ENCODE measurements at places on chromosomes 1 and 21.

DNA sequence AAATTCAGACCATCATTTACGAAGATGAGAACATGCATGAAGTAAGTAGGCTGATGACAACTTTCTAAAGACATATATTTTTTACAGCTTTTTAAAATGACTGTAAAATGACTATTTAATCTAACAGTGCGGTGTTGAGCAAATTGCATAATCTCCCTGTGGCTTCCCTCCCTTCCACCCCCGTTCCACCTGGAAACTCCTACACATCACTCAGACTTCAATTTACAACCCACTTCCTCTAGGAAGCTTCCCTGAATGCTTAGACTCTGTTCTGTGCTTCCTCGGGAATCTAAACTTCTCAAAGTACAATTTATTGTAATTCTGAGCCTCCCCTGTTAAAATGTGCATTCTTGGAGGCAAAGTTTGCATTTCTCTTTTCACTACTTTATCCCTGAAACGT, 354.9 kb downstream of the DPYD start:
- no peak for DNase-seq

DNA sequence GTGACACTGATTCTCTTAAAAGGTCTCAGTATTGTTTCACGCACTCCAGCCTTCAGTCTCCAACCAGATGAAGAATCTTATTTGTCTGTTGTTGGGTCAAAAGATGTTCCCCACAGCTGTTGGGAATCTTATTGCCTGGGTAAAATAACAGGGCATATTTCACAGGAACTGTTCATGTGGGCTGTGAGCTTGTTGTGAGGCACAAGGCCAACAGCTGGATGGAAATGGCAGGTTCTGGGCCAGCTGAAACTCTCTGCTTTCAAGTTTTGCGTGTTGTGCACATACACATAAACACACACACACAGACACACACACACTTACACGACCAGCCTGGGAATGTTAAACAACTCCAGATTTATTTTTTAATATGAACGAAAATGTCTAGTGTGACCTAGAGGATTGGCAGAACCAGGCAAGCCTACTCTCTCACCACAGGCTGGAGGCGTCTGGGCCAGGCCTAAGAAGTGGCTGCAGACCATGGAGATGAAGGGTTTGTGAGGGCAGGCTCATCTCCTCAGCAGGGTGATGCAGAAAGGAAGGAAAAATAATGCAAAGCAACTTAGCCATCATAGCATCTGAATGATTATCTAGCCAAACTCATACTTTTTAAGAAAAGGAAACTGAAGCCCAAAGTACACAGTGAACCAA, 357.0 kb downstream of the TTLL7 start:
- DNase-seq = no peak

GRCh38 chr1:225280563-225280962, 147.3 kb downstream of the LBR start:
- DNase-seq = no peak

- DNase-seq = no peak
Measured at GRCh38 chr1:77977989-77978292, 931 bp downstream of the FUBP1 start.

- DNase-seq = no peak
Measured at GRCh38 chr1:225638853-225639252, 14.1 kb downstream of the ENAH start.

DNA sequence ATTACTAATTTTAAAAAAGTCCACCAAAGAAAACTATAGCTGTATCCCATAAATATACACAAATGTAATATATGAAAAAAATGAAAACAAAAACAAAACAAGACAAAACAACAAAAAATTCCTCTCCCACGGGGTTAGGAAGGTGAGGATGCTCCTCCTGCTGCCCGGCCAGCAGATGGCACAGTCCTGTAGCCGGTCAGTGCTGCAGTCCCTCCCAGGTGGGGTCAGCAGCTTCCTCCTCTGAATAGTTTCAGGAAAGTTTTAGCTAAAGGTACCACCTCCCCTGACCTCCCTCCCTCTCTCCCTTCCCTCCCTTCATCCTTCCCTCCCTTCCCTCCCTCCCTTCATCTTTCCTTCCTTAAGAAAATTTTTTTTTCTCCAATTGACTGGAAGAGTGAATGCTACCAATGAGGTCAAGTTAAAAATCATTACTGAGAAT, 67.8 kb upstream of the BCL10 start:
- DNase-seq = no peak

- no peak for DNase-seq
Measured at GRCh38 chr1:16178596-16179497, 23.0 kb upstream of the EPHA2 start.

GRCh38 chr1:221097479-221098281, 218.4 kb downstream of the HLX start:
- DNase-seq = no peak

- no peak for DNase-seq
Measured at GRCh38 chr1:207627496-207627895, 17.4 kb upstream of the CR1L start.

- peak; percentile 45 for DNase-seq
Measured at GRCh38 chr1:241639623-241640148, 483 bp downstream of the CHML start.

DNA sequence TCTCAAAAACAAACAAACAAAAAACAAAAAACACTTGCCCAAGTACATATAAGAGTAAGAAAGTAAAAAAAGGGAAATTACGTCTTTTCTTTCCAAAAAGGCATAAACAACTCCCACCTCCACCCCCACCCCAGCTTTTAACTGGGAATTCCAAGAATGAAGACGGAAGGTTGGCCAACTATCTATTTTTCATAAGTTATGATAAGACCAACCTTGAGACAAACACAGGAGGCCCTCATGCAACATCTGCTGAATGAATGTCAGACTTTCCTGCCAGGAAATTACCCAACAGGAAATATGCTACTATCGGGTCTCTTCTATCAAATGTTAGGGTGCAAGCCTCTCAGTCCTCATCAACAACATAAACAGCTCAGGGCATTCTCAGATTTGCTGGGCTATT, 1.9 kb downstream of the BSDC1 start:
- DNase-seq = no peak

DNA sequence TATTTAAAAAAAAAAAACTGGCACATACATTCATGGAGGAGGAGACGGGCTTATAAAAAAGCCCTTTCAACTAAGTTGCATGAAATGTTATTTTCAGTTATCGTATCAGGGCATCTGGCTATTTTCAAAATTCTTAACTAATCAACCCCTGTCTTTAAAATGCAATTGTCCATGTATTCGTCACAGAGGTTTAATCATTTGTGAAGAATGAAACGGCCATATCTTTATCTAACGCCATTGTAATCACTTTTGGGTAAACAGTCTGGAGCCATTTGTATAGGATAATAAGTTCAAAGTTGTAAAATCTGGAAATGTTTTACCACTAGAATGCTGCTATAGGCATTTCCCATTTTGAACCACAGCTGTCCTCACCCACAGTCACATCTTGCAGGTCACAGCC, 30.4 kb downstream of the SLC30A10 start:
- no peak for DNase-seq

DNA sequence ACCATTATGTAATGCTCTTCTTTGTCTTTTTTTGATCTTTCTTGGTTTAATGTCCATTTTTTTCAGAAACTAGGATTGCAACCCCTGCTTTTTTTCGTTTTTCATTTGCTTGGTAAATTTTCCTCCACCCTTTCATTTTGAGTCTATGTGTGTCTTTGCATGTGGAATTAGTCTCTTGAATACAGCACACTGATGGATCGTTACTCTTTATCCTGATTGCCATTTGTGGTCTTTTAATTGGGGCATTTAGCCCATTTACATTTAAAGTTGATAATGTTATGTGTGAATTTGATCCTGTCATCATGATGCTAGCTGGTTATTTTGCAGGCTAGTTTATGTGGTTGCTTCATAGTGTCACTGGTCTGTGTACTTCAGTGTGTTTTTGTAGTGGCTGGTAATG, 75.6 kb upstream of the ETV3 start:
- no peak for DNase-seq

DNA sequence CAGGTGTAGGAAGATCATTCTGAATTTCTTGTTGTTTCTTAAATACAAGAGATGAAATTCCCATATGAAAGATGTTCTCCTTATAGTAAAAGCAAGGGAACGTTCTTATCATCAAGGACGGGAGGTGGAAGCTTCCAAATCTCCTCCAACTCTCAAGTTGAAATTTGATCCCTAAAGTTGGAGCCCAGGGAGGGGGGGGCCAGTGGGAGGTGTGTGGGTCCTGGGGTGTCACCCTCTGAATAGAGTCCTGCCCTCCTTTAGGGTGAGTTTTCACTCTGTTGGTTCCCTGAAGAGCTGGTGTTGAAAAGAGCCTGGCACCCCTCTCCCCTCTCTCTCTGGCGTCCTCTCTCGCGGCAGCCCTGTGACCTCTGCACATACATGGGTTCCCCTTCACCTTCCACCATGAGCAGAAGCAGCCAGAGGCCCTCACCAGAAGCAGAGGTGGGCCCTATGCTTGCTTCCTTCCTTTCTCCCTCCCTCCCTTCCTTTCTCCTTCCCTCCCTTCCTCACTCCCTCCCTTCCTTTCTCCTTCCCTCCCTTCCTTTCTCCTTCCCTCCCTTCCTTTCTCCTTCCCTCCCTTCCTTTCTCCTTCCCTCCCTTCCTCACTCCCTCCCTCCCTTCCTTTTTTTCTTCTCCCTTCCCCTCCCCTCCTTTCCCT, 10.0 kb upstream of the TRIM17 start:
- DNase-seq = no peak

- DNase-seq = no peak
Measured at GRCh38 chr21:35043549-35043948, 5.6 kb downstream of the RUNX1 start.

DNA sequence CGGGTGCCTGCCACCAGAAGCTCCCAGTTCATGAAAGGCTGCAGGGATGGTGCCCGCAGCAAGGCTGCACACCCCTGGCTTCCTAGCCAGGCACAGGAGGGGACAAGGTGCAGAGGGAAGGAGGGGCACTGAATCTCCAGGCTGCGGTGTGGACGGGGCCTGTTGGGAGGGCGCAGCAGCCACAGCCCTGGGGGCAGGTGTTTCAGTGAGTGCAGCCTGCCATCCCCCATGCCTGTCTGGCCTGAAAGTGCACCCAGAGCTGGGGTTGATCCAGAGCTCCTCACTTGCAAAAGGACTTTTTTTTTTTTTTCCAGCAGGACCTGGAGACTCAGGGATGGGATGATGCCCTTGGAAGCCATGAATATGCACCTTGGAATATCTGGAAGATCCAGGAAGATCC, 153.7 kb upstream of the C1orf174 start:
- no peak for DNase-seq

DNA sequence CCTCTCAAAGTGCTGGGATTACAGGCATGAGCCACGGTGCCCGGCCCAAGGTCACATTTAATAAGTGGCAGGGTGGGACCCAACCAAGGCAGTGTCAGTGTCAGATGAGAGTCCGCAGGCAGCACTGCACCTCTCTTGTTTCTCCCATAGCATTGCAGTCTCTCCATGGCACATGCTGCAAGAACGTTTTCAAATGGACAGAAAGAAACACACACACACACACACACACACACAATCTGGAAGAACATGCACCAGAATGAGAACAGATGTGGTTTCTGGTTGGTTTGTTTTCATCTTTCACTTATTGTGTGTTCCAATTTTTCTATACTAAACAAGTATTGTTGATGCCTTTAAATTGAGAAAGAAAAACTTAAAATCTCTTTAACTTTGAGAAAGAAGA, 126.5 kb downstream of the SYF2 start:
- DNase-seq = no peak

DNA sequence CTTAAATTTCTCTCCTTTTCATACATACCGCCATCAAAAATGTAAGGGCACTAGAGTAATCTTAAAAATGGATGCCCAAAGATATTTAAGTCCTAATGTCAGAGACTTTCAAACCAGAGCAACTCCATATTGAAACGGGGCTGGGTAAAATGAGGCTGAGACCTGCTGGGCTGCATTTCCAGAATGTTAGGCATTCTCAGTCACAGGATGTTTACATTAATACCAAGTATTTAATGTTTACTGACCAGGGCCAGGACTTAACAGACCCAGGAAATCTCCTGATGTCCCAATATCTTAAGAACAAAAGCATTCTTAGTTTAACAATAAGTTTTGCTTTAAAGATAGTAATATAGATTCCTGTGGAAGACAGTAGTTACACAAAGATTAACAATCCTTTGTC, 563.9 kb upstream of the BEND5 start:
- DNase-seq = no peak

GRCh38 chr1:4725416-4725815, 71.0 kb downstream of the AJAP1 start:
- DNase-seq = no peak

- no peak for DNase-seq
Measured at GRCh38 chr1:118960026-118960561, 28.0 kb downstream of the TBX15 start.

GRCh38 chr1:84505493-84506001, 639 bp upstream of the SPATA1 start:
- no peak for DNase-seq

GRCh38 chr1:43366601-43367025, 1.2 kb downstream of the ELOVL1 start:
- DNase-seq = no peak

DNA sequence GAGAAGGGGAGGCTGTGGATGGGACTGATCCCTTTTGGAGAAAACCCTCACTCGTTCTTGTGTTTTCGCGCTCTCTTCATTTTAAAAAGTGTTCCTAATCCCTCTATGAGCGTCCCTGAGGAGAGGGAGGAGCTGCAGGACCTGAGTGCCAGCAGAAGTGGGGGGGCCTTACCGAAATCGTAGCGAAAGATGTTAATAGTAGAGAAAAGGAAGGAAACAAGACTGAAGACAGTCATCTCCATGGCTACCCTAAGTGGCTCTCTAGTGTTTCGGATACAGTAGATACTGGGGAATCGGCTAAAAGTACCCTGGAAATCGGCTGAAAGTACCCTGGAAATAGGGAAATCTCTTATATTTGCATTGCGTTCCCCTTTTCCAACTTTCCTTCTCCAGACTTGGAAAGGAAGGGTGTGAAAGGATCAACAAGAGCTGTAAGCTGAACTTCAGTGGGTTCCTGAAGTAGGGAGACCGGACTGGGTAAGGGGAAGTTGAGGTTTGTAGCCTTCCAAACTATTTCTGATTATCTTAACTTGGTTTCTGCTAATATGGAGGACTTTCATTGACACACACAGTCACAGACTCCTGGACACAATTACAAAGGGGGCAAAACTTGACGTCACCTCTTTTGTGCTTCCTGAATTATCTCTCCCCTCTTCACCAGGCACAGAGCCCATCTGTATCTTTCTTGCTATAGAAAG, 486 bp upstream of the DSTYK start:
- no peak for DNase-seq

DNA sequence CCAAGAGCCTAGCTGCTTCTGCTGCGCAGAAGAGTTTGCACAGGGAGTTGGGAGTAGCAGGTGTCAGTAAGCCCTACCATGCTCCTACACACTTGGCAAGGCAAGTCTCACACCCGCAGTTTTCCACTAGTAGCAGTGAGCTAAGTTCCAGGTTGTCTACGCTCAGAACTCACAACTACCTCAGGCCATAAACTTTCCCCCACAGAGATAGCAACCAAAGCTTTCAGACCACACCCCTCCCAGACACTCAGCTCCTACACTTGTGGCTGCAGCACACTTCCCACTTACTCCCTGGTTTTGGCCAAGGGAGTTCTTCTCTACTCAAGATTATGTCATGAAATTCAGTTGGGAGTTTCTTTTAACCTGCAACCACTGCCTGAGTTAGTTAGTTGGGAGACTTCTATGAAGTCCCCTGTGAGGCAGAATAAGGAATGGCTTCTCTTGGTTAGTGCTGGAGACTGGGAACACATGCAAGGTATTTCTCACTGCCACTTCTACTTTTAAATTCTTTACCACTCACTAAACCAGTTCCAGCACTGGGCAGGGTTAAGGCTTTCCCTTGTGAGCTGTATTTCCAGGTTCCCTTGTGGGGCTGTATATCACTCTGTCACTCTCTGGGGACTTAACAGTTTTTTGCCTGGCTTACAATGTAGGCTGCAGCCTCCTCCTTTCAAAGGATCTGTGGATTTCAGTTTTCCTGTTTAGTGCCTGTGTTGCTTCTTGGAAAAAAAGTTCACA, 18.3 kb upstream of the MAB21L3 start:
- no peak for DNase-seq
